ENCODE measurements at places on chromosomes 3 and 15. TPM values are rescaled to one million over a fixed set of nuclear protein-coding genes. Genes with fewer than 3 reads are reported as not detected.

Gene DUT
- total RNA-seq: 65.3 TPM

Gene PIERCE2
- total RNA-seq: not detected

Gene TEX55
- not detected for total RNA-seq

Gene COL8A1
- total RNA-seq: not detected

Gene CCDC66
- total RNA-seq: 97.1 TPM

Gene SKOR1
- total RNA-seq: 2.2 TPM

Gene MKRN3
- 3.1 TPM for total RNA-seq

Gene HDC
- total RNA-seq: 0.08 TPM

Gene SLCO2A1
- not detected for total RNA-seq

Gene NR2F2
- not detected for total RNA-seq

Gene MCCC1
- 16.7 TPM for total RNA-seq

Gene GOLGA6D
- total RNA-seq: not detected

Gene CIB2
- total RNA-seq: 1.7 TPM

Gene TMEM212
- not detected for total RNA-seq

Gene TERC
- total RNA-seq: 10.4 TPM

Gene TRPM1
- total RNA-seq: not detected

Gene DPPA4
- 3.6 TPM for total RNA-seq

Gene RPP14
- 17.7 TPM for total RNA-seq

Gene TBC1D2B
- 89.3 TPM for total RNA-seq

Gene DUOXA1
- 0.44 TPM for total RNA-seq
